ENCODE measurements at places on chromosomes 3 and 15.

DNA sequence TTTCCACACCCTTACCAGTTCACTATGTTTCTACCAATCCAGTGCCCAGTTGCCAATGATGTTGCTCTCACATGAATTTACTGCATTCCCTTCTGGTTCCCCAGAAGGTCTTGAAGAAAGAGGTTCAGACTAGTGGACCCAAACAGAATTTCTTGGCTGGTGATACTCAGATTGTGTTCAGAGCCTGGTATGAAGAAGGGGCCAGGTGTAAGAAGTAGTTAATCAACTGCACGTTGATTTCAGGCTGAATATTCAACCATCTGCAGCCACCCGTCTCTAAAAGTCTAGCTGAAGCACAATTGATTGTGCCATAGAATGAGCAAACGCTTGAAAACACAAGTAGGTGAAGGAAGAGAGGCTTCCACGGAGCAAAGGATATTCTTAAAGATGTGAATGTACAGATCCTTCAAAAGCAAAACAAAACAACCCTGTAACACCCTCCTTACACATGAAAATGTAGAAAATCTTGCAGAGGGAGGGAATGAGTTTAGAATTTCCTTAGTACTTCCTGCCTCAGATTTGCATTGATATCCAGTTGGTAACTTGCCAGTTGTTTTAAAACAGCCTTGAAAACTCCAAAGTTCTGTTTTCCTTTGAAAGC is 4.7 kb downstream of the RBMS3 start:
- DNase-seq: no peak

DNA sequence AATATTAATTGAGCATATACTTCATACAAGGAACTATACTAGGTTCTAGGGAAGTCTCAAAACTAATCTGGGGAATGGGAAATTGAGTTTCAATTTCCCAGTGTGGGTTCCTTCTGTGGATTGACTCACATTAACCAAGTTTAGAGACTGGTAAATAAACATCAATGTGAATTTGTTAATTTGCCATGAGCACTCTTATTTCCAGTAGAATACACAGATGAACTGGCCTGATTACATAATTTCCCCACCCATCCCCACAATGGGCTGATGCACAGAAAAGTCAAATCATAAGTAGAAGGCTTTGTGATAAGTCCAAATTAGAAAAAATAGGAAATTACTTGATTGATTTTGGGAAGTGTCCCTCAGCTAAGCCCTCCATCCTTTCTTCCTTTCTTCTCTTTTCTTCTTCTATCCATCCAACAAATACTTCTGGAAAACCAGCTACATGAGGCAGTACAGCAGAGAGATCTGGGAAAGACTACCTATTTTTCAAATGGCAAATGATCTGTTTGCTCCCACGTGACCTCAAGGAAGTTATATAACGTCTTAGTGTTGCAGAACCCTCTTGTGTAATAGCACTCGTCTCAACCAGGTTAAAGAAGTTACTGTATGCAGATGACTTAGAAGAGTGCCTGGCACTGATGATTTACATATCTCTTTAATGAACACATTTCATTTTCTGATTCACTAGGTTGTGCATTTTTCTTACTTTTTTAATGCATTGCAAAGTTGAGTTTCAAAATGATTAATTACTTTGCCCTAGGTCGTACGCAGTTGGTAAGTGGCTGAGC is 312.3 kb downstream of the SV2B start:
- DNase-seq: no peak

DNA sequence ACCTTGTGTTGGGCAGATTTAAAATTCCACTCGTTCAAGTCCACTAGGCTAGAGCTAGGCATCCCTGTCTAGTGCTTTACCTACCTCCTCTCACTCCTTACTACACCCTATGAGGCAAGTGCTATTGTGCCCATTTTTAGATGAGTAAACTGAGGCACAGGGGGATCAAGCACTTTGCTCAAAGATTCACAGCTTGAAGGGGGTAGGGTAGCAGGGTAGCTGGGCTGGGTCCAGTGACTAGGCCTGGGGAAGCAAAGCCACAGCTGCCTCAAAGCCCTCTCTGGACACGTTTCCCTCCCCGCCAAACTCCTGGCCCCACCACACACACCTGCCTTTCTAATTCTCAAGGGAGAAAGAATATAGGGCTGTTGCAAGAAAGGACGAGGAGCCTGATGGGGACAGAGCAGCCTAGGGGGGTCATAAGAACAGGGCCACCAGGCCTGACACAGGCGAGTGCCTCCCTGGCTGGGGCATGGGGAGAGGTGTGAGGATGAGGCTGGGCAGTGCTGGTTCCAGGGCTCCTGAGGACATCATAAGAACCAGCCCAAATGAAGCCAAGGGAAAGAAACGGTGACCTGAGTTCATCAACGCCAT is 34.8 kb upstream of the SFMBT1 start:
- DNase-seq: no peak

- DNase-seq: no peak
These were observed 200.6 kb downstream of the CADM2 start for GRCh38 chr3:85159376-85159775.

GRCh38 chr3:9812870-9813483 is 2.9 kb downstream of the TTLL3 start:
- DNase-seq: no peak

DNA sequence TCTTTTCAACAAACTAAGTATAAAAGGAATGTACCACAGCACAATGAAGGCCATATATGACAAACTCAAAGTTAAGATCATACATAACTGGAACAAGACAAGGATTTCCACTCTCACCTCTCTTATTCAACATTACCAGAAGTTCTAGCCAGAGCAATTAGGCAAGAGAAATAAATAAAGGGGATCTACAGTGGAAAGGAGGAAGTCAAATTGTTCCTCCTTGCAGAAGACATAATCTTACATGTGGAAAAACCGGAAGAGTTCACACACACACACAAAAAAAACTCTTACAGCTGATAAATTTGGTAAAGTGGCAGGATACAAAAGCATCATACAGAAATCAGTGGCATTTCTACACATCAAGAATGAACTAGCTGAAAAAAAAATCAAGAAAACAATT is 277.9 kb downstream of the MCTP2 start:
- DNase-seq: no peak

DNA sequence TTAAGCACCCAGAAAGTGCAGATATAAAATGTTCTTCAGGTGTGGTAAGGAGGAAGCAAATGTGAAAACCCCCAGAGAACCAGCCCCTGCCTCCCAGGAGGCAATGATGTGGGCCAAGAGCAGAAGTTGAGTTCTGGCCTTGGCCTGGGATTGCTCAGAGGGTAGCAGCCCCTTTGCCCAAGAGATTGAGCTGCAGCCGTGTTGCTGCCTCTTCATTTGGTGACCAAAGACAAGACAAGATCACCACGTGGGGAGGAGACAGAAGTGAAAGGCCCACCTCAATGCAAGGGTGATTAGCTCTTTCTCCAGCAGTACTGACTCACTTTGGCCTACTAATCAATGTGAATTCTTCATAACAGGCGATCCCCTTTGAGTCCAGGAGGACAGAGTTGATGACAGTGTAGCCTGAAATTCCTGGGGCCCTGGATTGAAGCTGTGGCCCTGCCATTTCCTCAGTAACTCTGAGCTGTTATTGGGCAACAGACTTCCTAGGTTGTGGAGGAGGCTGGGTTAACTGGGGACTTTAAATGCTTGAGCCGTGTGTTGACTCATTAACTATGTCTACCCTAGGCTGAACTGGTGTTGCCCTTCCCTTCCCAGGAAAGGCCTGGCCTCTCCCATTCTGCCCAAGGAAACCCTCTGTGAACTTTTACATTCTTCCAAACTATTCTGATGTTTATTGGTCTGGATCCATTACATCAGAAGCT is 86.5 kb downstream of the ST6GAL1 start:
- DNase-seq: no peak

GRCh38 chr3:169891886-169892285 is 19.5 kb upstream of the SAMD7 start:
- DNase-seq: no peak

DNA sequence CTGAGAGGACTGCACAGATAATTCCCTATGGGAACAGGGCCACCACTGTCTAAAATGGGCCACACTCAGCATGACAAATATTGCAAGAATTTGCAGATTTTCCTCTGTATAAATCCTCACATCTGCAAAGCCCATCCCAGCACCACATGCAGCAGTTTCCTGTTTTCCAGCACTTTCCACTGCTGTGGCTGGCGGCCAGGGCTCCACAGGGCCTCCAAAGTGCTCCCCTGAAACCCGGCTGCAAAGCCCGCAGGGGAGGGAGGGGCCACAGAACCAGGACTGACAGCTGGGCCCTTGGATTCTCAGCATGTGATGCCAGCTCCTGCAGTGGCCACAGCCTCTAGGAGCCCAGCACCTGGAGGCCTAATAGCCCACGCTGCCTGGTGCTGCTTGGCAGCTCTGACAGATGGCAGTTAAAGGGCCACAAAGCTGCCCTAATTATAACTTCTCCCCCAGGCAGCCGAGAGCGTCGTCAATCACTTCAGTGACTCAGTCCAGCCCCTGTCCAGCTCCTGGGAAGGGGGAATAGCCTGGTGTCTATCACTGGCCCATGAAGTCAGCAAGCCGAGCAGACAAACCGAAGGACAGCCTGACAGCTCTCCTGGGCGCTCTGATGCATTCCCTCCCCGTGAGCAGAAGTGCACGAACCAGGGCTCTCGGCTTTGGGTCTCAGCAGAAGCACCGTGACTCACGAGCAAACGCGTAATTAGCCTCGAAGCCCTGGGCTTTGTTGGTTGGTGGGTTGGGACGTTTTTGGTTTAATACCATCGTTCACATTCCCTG is 4.7 kb downstream of the LRRC15 start:
- no peak for DNase-seq

- no peak for DNase-seq
These were observed 61.3 kb downstream of the UACA start for GRCh38 chr15:70701891-70702568.

GRCh38 chr3:173819368-173819767 is 421.8 kb downstream of the NLGN1 start:
- no peak for DNase-seq

DNA sequence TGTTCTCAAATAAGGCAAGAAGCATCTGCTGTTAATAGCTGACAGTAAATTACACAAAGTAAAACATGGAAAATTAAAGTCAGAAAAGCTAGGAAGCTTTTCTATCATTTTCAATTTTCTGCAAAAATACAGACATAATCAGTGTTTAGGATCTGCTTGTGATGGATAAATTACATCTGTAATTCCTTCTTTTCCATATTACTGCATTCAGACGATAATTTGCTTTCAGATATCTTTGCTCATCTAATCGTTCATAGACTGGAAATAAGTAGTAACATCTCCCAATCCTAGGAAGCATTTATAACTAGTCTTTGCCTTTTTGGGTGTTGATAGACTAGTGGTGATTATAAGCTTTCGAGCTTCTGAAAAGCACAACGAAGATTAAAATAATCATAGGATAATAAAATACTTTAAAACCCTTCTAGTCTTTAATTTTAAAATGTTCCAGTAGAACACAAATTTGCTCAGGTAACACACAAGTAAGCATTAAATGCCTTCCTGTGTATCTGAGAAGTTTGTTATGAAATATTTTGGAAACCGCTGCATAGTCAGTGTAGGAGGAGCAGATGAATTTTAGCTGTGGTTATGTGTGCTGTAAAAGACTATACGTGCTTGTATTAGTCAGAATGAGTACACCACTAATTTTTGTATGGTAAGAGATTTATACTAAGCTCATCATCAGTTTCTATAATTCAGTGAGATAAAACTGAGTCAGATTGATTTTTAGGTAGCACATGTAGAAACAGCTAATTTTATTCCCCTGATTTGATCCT is 41.0 kb downstream of the MBNL1 start:
- DNase-seq: no peak

- DNase-seq: no peak
These were observed 31.6 kb downstream of the MCF2L2 start for GRCh38 chr3:183396662-183397391.

GRCh38 chr3:141544697-141545096 is 57.9 kb downstream of the RASA2 start:
- DNase-seq: no peak

GRCh38 chr3:58006661-58007060 is 1.6 kb upstream of the FLNB start:
- DNase-seq: no peak

DNA sequence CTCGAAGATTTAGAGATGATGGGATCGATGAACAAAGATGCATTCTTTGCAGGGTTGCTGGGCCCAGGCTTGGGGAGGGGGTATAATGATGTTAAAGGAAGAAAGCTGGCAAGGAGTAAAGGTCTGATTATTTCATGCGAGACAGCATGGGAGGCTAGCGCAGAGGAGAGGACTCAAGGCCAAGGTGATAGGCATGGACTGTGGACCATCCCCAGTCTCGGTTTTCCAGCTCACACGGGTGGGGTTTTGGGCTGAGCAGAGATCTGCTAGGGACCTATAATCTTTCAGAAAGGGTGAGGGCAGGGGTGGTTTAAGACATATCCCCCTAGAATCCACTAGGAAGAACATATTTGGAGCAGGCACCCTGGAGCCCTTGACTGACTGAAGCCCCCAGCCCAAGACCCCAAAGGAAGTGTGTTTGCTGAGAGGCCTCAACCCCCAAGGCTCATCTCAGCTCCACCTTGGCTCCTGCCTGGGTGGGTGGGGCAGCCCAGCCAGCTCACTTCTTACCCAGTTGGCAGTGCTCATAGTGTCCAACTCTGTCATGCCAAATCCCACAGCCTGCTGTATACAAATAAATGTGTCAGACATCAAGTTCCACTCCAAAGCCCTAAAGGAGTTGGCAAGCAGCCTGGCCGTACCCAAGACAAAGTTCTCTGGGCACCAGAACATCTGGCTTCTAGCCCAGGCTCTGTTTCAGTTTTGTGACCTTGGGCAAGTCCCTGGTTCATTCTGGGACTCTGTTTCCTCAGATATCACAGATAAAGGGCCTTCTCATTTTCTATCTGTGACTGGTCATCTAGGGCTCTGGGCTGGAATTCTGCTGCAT is 17.9 kb downstream of the ACSBG1 start:
- no peak for DNase-seq

DNA sequence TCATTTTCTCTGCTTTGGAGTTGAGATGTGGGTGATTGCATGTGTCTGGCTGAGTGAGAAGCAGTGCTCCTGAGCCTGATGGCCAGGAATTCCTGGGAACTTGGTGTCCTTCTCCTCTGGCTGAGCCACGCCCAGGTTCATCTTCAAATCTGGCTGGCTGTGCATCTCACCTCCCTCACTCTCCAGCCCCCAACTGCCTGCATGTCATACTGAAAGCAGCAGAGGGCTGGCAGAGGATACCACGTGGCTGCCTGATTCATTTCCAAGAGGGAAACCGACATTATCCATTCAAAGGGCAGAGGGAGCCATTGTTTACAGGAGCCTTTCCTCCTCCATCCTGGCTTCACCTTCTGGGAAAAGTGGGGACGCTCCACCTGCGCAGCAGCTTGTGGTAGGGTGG is 57.4 kb downstream of the ABHD5 start:
- DNase-seq: no peak

DNA sequence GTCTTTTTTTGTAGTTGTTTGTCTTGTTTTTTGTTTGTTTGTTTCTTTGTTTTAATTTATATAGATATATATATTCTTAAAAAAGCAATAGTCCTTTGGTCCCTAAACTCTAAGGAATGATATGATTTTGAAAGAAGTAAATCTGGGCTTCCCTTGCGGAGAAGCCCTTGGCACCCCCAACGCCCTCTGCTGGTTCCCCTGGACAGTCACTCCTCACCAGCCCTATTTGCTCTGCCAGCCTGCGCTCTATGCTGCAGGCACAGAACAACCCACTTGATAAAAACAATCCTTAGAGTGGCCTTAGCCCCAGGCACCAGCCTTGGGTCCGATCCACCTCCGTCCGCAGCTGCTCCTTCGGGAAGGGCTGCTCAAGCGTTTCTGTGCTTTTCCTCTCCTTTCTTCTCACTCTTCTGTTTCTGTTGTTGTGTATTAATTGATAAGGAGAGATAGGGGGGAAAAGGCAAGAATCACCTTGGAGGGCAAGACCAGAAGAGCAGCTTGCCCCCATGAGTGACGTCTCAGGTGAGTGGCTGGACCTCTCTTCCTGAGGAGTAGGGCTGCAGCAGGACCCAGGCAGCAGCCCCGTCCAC is 13.7 kb upstream of the PARP6 start:
- peak; percentile 10 for DNase-seq

Data from effector CD8-positive, alpha-beta T cell (primary cell).